Stimulated activated naive CD8-positive, alpha-beta T cell treated with anti-CD3 and anti-CD28 coated beads, Interleukin-15, Interleukin-2, amounts not matched to agents 100 U/mL and 50 U/mL, for 24 hours (primary cell): ENCODE measurements at places on chromosomes 7 and 10.

- DNase-seq: no peak
These were observed 306.6 kb downstream of the PLXNA4 start for GRCh38 chr7:132269718-132270117.

DNA sequence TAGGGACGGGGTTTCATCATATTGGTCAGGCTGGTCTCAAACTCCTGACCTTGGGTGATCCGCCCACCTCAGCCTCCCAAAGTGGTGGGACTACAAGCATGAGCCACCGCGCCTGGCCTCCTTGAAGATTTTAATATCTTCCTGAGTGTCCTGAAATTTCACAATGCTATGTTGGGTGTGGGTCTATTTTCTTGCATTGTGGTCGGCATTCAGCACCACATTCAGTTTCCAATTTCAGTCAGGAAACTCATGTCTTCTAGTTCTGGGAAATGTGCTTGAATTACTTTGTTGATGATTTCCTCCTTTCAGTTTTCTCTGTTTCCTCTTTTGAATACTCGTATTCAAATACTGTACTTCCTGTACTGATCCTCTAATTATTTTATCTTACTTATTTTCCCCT, 49.3 kb upstream of the IL6 start:
- DNase-seq: no peak

DNA sequence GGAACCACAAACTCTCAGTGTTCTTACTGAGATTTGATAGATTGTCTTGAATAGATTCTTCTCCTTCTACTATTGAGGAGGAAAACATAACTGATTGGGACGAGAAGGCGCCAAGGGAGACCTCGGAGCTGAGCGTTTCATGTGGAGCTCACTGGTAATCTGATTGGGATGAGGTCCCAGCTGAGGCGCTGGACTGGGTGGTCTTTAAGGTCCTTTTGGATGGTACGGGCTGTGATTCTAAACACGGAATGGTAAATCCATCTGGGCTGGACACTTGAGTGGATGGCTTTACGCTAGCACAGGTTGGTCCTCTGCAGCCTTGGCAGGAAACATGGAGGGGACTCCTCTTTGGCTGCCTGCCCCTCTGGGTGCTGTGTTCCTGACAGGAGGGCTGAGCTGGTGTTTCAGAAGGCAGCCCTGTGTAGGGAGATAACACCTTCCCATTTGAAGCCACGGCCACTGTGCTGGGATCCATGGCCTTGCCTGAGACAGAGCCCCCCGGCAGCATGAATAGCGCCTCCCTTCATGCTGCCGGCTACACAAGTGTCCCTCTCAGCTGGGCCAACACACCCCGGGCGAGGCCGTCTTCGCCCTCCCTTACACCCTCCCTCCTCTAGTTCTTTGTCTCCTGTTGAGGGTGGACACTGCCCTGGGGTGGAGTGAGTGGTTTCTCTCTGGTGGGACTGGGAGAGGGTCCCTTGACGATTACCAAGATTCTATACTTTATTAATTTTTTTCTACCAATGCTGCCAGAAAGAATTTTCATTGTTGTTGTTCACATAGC, 203.2 kb upstream of the SHH start:
- no peak for DNase-seq

DNA sequence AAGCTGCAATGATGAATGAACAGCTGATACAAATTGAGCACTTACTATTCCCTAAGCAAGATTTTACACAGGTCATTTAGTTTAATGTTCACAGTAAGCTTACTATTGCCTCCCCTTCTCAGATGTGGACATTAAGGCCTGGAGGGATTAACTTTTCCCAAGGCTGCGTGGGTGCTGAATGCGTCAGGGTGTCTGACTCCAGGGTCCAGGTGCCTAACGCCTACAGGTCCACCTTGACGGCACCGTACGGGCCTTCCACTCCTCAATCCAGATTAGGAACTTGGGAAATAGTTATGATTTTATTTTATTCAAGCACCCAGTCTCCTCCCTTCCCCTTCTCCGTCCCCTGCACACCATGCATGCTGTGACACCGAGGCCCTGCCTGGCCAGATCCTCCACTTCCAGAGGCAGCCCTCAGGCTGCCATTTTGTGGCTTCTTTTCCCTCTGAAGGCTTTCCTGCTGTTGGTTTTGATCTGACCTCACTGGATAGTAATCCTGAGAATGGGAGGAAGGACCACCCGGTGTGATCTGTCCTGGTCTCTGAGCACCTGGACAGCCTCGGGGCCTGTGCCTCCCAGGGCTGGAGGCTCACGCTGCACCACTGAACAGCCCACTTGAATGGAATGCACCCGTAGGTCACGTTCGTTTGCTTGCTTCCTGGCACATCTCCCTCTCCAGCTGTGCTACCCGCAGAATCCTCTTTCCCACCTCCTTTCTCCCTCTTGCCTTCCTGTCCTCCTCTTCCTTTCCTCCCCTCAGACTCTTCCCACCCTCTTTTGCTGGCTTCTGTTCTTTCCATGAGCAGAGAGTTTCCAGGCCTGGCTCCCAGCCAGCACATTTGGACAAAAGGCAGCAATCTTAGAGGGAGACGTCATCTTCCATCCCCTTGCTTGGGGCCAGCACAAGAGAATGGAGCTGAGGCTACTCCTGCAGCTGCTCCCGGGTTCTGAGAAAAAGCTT, 14.4 kb downstream of the DENND2A start:
- no peak for DNase-seq

GRCh38 chr7:18566829-18567228, 71.3 kb downstream of the HDAC9 start:
- no peak for DNase-seq

- no peak for DNase-seq
These were observed 58.7 kb upstream of the KMT2E start for GRCh38 chr7:104955276-104955675.
